Inflammatory macrophage treated with lipopolysaccharide for 4 hours (primary cell): ENCODE measurements at places on chromosomes 3 and 15.
A peak's percentile ranks its signal among the peaks of the same experiment; 100 is the strongest.

DNA sequence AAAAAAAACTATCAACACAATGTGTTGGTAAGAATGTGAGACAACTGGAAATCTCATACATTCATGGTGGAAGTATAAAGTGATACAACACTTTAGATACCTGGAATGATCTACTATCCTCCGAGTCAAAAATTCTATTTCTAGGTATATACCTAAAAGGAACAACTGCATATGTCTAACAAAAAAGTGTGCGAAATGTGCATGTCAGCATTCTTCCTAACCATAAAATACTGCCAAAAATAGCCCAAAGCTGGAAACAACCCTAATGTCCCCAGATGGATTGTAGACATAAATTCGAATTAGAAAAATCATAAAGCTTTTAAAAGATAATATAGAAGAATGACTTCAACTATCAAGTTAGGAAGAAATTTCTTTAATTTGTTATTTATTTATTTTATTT, 51.2 kb upstream of the FGF12 start:
- DNase-seq = no peak

GRCh38 chr15:64105113-64105704, 9.4 kb downstream of the SNX1 start:
- peak; percentile 83 for DNase-seq

DNA sequence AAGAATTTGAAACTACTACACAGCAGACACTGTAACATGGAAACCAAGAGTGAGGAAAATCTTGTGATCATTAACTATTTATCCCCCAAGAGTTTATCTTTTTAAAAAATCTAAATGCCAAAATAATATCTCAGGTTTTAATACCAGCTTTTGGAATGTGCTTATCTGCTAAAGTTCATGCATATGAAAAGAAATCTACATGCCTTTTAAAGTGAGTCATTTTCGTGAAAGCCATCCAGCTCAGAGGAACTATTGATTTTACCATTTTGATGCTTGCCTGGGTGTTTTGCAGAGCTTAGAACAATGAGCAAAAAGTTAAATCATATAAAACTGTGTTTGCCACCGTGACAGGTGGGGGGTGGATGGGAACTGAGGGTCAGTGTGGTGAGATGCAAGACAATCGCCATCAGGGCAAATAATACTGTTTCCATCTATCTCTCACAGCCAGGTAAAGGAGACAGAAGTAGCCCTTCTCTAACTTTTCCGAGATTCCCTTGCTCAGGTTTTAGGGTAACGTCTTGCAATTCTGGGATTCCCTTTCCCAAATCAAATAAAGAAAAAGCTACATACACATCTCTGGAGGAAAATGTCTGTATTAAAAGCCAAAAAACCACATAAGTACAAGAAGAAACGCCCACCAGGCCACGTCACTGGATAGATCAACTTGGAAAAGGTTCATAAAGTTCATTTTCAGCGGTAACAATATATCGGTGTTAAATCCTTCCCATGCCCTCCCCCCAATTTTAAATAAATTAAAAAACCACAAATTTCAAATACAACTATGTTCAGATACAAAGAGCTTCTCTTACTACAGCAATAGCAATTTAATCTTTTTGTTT, 2.0 kb downstream of the TMEM158 start:
- DNase-seq = peak; percentile 41

DNA sequence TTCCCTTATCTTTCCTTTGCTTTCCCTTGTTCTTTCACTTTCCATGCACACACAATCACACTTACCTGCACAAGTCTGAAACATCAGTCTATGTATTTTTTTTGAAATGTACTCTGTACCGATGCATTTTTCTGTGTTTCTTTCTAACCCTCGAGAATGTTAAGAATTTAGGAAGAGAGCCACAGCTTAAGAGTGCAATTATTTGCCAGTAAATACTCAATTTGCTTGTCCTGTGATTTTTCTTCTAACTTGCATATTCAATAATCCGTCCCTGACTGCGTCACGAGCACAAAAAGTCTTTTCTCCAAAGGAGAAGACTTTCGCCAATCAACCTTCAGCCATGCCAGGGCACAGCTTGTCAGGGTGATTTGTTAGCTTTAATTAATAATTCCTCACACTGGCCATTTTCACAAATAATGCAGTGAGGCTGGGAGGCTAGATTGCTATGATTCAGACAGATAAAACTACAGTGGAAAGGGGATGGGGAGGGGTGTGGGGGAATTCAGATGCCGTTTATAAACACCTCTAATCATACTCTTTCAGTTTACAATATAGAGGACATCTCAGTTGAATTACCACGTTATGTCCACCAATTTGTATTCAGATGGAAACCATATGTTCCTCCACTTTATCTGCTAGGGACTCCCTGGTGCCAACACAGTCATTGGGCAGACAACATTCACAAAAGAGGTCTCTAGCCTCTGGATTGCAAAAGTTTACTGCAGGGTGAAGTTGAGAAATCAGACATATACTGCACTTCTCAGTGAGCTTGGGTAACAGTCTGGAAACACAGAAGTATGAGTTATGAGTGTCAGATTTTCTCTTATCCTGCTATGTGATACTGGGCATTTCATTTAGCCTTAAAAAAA, 388.0 kb downstream of the ZBTB20 start:
- peak; percentile 73 for DNase-seq

DNA sequence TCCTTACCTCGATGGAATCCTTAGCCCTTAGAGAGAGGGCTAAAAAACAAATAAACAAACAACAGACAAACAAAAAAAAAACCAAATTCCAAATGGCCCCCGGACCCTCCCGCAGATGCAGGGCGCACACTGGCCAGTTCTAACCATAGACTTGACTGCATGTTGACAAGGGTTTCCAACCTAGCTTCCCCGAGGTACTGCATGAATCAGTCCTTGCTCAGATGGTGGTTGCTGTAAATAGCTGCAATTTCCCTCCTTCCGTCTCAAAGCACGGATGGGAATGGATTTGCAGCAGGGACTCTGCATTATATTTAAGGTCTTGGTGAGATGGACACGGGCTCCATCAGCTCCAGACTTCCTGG, 162.8 kb downstream of the CD47 start:
- peak; percentile 36 for DNase-seq

GRCh38 chr3:56825567-56826438, 24.1 kb upstream of the ARHGEF3 start:
- DNase-seq = peak; percentile 29

DNA sequence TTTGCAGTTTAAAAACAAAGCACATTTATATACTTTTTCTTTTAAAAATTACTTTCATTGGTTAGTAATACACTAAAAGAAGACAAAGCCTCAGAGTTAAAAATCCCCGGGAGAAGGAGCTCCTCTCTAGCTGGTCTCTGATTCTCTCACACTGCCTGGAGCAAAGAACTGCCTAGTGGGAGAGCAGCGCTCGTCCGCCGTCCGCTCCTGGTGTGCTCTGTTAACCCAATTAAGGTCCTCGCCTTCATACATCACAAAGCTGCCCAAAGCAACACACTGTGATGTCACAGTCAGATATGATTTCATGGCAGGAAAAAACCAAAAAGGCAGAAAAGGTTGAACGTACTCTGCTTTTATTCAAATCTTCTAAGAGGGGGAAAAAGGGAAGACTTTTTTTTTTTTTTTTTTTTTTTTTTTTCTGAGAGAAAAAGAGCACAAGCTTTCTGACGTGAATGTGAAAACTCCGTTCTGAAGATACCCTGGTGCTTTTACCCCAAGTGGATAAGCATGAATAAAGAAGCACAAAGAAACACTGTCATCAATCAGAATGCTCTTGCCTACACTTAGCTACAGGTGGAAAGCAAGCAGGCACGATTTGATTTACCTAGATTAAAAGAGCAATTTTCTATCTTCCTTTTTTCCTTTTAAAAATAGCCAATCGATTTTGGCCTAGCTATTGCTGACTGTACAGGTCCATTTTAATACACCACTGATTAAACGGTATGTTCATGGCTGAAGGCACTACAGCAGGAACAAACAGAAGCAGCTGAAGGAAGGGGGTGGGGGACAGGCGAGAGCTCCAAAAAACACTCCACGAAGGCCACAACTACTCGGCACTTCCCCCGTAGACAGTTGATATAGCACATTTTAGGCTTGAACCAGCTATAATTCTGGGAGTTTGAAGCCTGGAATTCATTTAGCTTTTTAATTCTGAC, 115.2 kb downstream of the TIGIT start:
- no peak for DNase-seq

DNA sequence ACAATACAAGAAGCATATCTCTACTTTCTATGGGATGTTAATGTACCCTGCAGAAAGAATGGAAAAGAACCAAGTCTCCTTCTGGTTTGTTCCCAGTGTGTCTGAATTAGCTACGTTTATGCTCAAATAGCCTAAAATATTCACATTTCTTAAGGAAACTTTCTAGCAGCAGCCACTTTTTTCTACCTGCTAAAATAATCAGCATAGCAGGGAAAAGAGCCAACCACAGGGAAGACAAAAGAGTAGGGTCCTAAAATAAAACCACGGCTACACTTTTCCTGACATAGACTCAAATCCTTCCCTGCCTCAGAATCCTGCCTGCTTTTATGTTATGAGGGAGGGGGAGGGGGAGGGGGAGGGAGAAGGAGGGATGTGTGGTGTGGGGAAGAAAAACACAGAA, 136.7 kb downstream of the GBE1 start:
- DNase-seq = no peak

GRCh38 chr3:148964809-148965208, 26.5 kb upstream of the GYG1 start:
- DNase-seq = no peak

DNA sequence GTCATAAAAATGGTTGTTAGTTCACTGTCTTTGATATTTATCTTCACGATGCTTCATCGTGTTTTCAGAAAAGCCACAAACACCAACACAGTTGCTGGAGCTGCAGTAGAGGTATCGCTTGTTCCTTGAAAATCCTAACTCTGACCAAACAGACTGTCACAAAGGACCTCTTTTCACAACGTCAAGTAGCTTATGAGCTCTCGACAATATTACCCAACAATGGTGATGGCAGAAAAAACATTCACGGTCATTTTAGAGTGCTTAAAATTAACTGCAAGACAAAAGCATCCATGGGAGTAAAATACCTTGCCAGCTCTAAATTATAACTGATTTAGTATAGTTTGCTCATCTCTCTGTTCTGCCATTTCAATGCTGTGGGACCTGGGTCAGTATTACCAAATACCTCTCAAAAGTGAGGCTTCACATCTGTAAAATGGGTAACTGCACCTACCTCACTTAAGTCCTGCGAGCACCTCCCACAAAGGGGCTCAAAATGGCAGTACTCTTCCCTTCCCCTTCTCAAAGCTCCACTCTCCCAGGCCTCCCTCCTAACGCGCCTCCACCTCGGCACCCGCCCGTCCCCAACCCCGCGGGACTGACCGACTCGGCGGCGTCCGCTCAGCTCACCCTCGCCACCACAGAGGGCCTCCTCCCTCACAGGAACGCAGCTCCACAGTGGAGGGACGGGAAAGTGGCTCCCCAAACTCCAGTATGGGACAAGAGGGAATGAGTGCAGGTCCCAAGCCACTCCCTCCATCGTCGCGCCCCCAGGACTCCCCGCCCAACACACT, 546 bp downstream of the TRIM59 start:
- peak; percentile 36 for DNase-seq

- peak; percentile 36 for DNase-seq
Observed at GRCh38 chr15:38153781-38154180, 98.9 kb upstream of the SPRED1 start.

- no peak for DNase-seq
Observed at GRCh38 chr15:67719330-67719959, 105.9 kb upstream of the SKOR1 start.

DNA sequence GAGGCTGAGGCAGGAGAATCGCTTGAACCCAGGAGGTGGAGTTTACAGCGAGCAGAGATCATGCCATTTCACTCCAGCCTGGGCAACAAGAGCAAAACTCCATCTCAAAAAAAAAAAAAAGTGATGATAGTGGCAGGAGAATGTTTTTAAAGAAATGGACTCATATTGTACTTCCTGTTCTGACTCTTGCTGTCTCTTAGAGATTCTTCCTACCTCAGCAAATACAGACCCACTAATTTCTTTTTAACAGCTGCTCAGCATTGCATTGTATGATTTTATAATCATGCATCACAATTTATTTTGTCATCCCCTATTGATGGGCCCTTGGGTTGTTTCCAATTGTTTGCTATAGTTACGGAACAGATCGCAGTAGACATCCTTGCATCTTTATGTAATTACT, 8.8 kb upstream of the ANKDD1A start:
- peak; percentile 15 for DNase-seq

DNA sequence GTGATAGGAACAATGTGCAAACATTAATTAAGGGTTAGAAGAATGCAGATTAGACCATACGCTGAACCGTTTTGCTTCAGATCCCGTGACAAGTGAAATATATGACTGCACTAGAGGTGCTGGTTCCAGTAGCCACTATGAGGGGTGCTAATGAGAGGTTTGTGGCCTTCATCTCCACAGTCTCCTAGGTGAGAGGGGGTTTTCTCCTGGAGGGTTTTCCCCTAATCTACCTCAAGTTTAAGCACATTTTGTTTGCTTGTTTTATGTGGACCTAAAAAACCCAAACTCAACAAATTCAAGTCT, 13.7 kb upstream of the SHF start:
- no peak for DNase-seq

- peak; percentile 11 for DNase-seq
Observed at GRCh38 chr3:126491221-126492013, 15.7 kb upstream of the ZXDC start.

DNA sequence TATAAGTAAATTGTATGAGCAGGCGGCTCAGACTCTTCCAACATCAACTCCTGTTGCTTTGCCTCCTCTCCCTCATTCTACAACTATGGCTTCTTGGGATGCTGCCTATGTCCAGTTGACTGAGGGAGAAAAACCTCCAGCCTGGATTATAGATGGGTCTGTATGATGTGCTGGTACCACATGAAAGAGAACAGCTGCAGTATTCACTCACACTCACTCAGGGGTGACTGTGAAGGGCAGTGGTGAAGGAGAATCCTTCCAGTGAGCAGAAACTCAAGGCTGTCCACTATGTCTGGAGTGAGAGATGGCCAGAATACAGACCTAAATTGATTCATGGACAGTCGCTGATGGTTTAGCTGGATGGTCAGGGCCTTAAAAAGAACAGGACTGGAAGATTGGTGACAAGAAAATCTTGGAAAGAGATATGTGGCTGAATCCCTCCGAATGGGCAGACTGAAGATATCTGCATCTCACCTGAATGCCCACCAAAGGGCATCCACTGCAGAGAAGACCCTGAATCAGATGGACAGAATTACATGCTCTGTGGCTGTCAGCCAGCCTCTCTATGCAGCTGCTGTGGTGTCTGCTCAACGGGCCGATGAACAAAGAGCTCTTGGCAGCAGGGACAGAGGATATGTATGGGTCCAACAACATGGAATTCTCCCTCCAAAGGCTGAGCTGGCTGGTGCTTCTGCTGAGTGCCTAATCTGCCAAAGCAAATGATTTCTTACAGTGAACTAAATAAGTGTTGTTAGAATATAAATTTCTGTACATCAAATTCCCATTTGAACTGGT, 1.9 kb upstream of the BCL2L10 start:
- DNase-seq = no peak

GRCh38 chr3:61954097-61954540, 392.7 kb downstream of the PTPRG start:
- no peak for DNase-seq

- no peak for DNase-seq
Observed at GRCh38 chr3:108296239-108296638, at the start of gene HHLA2. Gene HHLA2, plus strand, starts transcription at chr3:108296548. Its CDS starts 55,266 bp downstream, at chr3:108351814.

GRCh38 chr3:4938281-4938982, 40.8 kb upstream of the BHLHE40 start:
- no peak for DNase-seq
